HepG2 (cell line): ENCODE measurements at places on chromosomes 4 and X. TPM values are rescaled to one million over a fixed set of nuclear protein-coding genes. Genes with fewer than 3 reads are reported as not detected.

FAM9C gene
- not detected in 2 replicates for total RNA-seq

GRCh38 chrX:9871701-9872268 lies 85.6 kb downstream of the SHROOM2 start:
- H3K27me3 ChIP-seq = no peaks in the 10 kb centered on the region
- no peak overlapping the region for H3K27ac ChIP-seq
- no peaks in the 10 kb centered on the region for H3K4me1 ChIP-seq
- no peak for DNase-seq
- H3K4me3 ChIP-seq = no peak overlapping the region
- no peaks in the 10 kb centered on the region for H3K36me3 ChIP-seq

SLC9B1 gene
- total RNA-seq = 0.20 TPM in 1 of 2 replicates, not detected in the other

SMIM10 gene
- not detected in 2 replicates for total RNA-seq

- no peaks in the 10 kb centered on the region for H3K27me3 ChIP-seq
- H3K4me1 ChIP-seq = no peaks in the 10 kb centered on the region
- no peak overlapping the region for H3K27ac ChIP-seq
- no peak for DNase-seq
- no peak overlapping the region for H3K4me3 ChIP-seq
Measured at GRCh38 chr4:174340714-174341113, 57.0 kb downstream of the CEP44 start.

- no peak for DNase-seq
- no peak overlapping the region for H3K4me3 ChIP-seq
- H3K27ac ChIP-seq = no peak overlapping the region
- H3K36me3 ChIP-seq = no peaks in the 10 kb centered on the region; the same call in 1 of the 2 replicates
- H3K4me1 ChIP-seq = no peaks in the 10 kb centered on the region
- H3K27me3 ChIP-seq = no peaks in the 10 kb centered on the region
Measured at GRCh38 chr4:94036964-94037363, 170.7 kb upstream of the SMARCAD1 start.

DNA sequence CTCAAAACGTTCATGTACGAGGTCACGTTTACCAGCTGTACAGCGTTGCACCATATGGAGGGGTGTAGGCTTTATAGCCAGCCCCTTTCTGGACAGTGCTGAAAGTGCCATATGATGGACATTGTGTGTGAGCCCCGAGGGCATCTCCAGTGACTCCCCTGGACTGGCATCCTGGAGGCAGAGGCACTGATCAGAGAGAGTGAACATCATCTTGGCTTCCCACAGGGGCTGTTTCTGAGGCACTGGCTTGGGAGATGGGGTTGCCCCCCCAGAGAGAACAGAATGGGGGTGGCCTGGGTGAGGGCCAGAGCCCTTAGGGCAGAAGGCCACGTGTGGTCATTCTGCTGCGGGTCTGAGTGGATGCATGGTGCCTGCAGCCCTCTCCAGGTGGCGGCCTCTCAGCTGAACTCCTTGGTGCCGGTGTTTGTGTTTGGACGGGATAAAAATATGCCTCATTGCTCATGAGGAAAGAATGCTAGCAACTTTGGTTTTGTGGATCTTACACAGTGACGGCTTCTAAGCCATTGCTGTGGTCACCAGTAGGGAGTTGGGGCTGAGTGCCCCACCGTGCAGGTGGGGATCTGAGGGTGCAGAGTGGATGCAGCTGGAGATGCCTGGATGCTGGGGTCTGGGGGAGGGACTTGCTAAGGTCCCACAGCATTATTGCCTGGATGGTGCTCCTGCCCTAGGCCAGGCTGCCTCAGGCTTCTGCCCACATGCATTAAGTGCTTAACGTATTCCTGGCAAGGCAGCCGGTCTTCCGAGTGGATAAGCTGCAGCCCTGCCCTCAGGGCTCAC lies 3.4 kb downstream of the WFS1 start:
- DNase-seq = peak; percentile 70
- 0 out of 3 replicates have a peak, but pooled peaks cover 3% of the 10 kb centered on the region for H3K36me3 ChIP-seq
- peaks cover 89% of the 10 kb centered on the region for H3K4me1 ChIP-seq
- H3K27ac ChIP-seq = peak overlapping the region; percentile 71
- H3K27me3 ChIP-seq = no peaks in the 10 kb centered on the region

GRCh38 chrX:136975684-136976470 lies 57.9 kb downstream of the GPR101 start:
- no peak overlapping the region for H3K27ac ChIP-seq
- peak; percentile 1 for DNase-seq
- H3K27me3 ChIP-seq = no peaks in the 10 kb centered on the region
- no peaks in the 10 kb centered on the region for H3K4me1 ChIP-seq

CXCL6 gene
- not detected in 2 replicates for total RNA-seq

DNA sequence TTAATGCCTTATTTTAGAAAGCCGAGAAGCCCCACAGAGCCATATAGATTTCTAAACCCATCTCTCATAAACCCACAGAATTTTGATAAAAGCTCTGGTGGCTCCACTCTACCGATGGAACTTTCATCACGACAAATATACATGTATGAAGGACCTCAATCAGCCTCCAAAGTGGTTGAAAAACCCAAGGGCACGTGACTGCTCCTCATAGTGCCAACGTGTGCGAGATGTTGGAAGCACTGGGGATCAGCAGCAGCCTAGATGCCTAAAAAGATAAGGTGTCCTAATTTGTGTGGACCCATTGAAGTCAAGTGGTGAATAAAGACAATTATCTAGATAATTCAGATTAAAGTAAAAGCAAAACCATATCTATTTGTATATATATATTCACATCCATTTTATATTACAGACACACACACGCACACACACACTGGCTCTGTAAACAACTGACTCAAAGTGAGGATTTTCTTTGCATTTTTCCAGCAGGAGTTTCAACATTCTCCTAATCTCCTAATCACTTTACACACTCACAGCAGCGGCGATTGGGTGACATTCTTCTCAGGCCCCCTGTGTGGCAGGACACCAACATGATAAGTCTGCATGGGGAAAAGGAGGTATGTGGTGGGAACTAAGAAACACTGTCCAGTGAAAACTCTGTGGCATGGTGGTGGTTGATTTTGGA lies 2.8 kb upstream of the PITX2 start:
- no peaks in the 10 kb centered on the region for H3K4me1 ChIP-seq
- H3K36me3 ChIP-seq = no peaks in the 10 kb centered on the region
- H3K27ac ChIP-seq = no peak overlapping the region
- no peak overlapping the region for H3K4me3 ChIP-seq
- DNase-seq = no peak

GRCh38 chr4:11111876-11112275 lies 316.8 kb downstream of the HS3ST1 start:
- no peaks in the 10 kb centered on the region for H3K27me3 ChIP-seq
- no peak for DNase-seq
- H3K4me3 ChIP-seq = no peak overlapping the region

TCEAL5 gene
- not detected in 2 replicates for total RNA-seq

NRK gene
- not detected in 2 replicates for total RNA-seq

TSR2 gene
- total RNA-seq = 31.6 and 35.5 TPM in 2 replicates

GRCh38 chr4:82965763-82966162 lies 44.9 kb downstream of the LIN54 start:
- H3K27ac ChIP-seq = no peak overlapping the region
- H3K27me3 ChIP-seq = no peaks in the 10 kb centered on the region
- no peaks in the 10 kb centered on the region for H3K4me1 ChIP-seq
- no peak overlapping the region for H3K4me3 ChIP-seq

DNA sequence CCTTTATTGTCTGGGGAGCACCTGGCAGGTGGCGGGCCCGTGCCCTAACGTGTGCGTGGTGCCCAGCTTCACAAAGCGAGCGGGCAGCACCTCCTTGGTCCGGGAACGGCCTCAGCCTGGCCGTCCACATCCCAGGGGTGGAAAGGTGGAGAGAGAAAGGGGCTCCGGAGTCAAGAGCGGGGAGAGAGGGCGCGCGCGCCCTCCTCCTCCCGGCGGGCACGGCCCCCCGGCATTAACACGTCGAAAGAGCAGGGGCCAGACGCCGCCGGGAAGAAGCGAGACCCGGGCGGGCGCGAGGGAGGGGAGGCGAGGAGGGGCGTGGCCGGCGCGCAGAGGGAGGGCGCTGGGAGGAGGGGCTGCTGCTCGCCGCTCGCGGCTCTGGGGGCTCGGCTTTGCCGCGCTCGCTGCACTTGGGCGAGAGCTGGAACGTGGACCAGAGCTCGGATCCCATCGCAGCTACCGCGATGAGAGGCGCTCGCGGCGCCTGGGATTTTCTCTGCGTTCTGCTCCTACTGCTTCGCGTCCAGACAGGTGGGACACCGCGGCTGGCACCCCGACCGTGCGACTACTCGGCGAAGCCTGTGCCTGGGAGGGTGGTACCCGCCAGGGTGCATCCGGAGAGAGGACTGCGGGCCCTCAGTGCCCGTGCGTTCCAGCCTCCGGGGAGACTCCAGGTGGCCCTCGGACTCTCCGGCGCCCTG lies at the start of gene KIT:
Gene KIT, plus strand, starts transcription at position 407 of the 701 bp plus-strand sequence. Its CDS starts 58 bp downstream, at position 465.
- H3K27ac ChIP-seq = no peak within 1 kb of the TSS
- no peak for DNase-seq
- H3K4me3 ChIP-seq = peak within 1 kb of the TSS; percentile 58
- H3K27me3 ChIP-seq = peaks cover 58% of the 10 kb centered on the region; the same call in 2 of the 3 replicates
- no peaks in the 10 kb centered on the region for H3K36me3 ChIP-seq
- H3K4me1 ChIP-seq = peaks cover 20% of the 10 kb centered on the region

- no peaks in the 10 kb centered on the region for H3K4me1 ChIP-seq
- no peak overlapping the region for H3K27ac ChIP-seq
- no peaks in the 10 kb centered on the region for H3K36me3 ChIP-seq
Measured at GRCh38 chr4:11429699-11430045, 978 bp upstream of the HS3ST1 start.

ABLIM2 gene
- 0.18 and 0.20 TPM in 2 replicates for total RNA-seq

DNA sequence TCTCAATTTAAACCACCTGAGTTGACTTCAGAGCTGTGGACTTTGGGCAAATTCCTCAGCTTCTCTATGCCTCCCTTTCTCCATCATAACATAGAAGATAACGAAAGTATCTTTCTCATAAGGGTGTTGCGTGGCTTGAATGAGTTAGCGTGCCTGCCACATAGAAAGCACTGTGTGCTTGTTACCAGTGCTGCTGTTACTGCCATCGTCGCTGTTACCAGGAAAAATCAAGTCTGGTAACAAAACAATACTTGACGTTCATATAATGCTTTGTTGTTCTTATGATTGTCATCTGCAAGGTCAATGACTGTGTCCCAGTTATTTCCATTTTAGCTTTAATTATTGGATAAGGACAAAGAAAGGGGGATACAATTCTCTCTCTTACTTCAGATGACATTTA lies 64.4 kb downstream of the DDX60L start:
- H3K4me1 ChIP-seq = no peaks in the 10 kb centered on the region
- H3K27ac ChIP-seq = no peak overlapping the region
- H3K27me3 ChIP-seq = no peaks in the 10 kb centered on the region; the same call in 1 of the 2 replicates
- no peak for DNase-seq
- H3K36me3 ChIP-seq = no peaks in the 10 kb centered on the region
- H3K4me3 ChIP-seq = no peak overlapping the region
